ENCODE measurements at places on chromosomes 12 and 14. TPM values are rescaled to one million over a fixed set of nuclear protein-coding genes. Genes with fewer than 3 reads are reported as not detected.

DNA sequence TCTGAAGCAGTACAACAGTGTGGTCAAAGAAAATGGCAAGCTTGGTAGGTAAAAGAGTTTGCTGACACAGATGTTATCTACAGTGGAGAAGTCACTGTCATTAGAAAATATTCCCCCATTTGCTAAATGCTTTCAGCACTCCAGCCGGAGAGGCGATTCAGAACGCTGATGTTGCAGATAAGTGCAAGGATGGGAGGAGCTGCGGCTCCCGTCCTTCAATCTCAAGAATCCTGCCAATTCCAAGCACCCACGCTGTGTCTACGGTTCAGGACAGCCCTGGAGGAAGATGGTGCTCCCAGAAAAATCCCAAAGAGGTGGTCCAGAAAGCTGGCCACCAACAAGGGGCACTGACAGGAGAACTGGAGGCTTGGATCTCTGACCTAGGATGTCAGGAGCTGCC lies 79.1 kb downstream of the ZFP36L1 start:
- no peak for DNase-seq
- H3K27me3 ChIP-seq, result no peaks in the 10 kb centered on the region
- no peaks in the 10 kb centered on the region for H3K4me1 ChIP-seq
- no peak overlapping the region for H3K4me3 ChIP-seq
- H3K36me3 ChIP-seq, result no peaks in the 10 kb centered on the region

CCDC197 gene
- not detected for total RNA-seq

DNA sequence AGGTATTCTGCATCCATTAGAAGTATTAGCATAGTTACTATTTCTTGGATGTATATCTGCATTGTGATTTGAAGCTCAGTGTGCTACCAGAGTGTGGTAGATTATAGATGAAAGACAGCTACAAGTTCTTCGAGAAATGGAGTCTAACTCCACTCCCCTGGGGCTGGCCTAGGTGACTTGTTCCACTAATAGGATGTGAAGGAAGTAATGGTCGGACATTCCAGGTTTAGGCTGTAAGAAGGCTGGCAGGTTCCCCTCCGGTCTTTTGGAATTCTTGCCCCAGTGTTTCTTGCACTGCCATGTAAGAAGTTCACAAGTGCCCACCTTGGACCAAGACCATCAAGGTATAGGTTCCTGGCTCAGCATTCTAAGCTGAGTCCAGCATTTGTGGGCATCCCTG lies 236.4 kb downstream of the FLRT2 start:
- H3K36me3 ChIP-seq, result no peaks in the 10 kb centered on the region
- DNase-seq, result no peak
- no peaks in the 10 kb centered on the region for H3K4me1 ChIP-seq
- no peak overlapping the region for H3K4me3 ChIP-seq
- H3K27ac ChIP-seq, result no peak overlapping the region
- H3K27me3 ChIP-seq, result no peaks in the 10 kb centered on the region

KERA gene
- total RNA-seq, result 1.3 TPM

GRCh38 chr12:48936379-48936979 lies 11.2 kb upstream of the FKBP11 start:
- no peaks in the 10 kb centered on the region for H3K27me3 ChIP-seq
- no peaks in the 10 kb centered on the region for H3K4me1 ChIP-seq
- H3K4me3 ChIP-seq, result no peak overlapping the region
- no peaks in the 10 kb centered on the region for H3K36me3 ChIP-seq
- no peak overlapping the region for H3K27ac ChIP-seq

TAS2R20 gene
- 7.2 TPM for total RNA-seq

PMCH gene
- not detected for total RNA-seq

SNX6 gene
- 22.8 TPM for total RNA-seq

- H3K36me3 ChIP-seq, result no peaks in the 10 kb centered on the region
- H3K27ac ChIP-seq, result no peak overlapping the region
- no peak overlapping the region for H3K4me3 ChIP-seq
- no peak for DNase-seq
These were observed 159.9 kb upstream of the FOXN3 start for GRCh38 chr14:89576960-89577359.

DNA sequence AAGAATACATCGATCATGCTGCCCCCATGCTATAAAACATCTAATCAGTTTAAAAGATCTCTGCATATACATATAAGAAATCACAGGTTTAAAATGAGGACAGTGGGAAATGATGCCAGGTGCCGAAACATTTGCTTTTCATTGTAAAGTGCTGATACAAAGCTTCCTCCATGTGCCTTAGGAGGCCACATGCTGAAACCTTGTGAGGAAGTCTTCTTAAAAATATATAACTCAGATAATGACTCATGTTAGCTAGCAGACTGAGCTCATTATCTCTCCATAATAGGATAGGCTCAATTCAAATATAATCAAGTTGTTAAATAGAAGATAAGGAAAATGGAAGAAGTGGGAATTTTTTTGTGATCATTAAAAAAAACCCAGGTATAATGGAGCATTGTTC lies 65.9 kb downstream of the RFX4 start:
- no peak overlapping the region for H3K27ac ChIP-seq
- H3K27me3 ChIP-seq, result no peaks in the 10 kb centered on the region
- no peaks in the 10 kb centered on the region for H3K4me1 ChIP-seq
- DNase-seq, result no peak

GRCh38 chr12:16100206-16100605 lies 177.3 kb downstream of the SLC15A5 start:
- no peak overlapping the region for H3K4me3 ChIP-seq
- H3K27me3 ChIP-seq, result no peaks in the 10 kb centered on the region
- no peaks in the 10 kb centered on the region for H3K36me3 ChIP-seq
- no peaks in the 10 kb centered on the region for H3K4me1 ChIP-seq
- DNase-seq, result no peak

- no peak overlapping the region for H3K4me3 ChIP-seq
- no peaks in the 10 kb centered on the region for H3K27me3 ChIP-seq
- H3K27ac ChIP-seq, result no peak overlapping the region
- no peaks in the 10 kb centered on the region for H3K36me3 ChIP-seq
These were observed 7.0 kb downstream of the CCDC63 start for GRCh38 chr12:110853836-110854235.

DNA sequence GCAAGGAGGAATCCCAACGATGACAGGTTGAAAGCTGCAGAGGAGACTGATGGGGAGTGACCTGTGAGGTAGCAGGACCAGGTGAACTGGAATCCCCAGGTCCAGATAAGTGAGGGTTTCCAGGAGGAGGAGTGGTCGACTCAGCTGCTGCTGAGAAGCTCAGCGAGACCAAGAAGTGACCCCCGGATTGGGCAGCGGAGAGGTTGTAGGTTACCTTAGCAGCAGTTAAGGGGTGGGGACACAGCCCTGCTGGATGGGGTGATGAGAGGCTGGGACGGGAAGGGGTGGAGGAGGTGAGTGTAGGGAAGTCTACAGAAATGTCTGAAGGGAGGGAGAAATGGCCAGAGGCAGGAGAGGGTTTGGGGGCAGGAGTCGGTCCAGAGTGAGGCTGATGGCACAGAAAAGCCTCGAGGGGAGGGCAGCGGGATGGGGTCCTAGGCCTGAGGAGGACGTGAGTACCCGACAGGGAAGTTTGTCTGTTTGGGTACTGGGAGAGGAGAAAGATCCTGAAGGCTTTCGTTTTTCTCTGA lies 2.6 kb upstream of the RCOR1 start:
- no peaks in the 10 kb centered on the region for H3K27me3 ChIP-seq
- H3K4me1 ChIP-seq, result no peaks in the 10 kb centered on the region
- no peak for DNase-seq
- H3K36me3 ChIP-seq, result no peaks in the 10 kb centered on the region
- H3K4me3 ChIP-seq, result no peak overlapping the region

DNA sequence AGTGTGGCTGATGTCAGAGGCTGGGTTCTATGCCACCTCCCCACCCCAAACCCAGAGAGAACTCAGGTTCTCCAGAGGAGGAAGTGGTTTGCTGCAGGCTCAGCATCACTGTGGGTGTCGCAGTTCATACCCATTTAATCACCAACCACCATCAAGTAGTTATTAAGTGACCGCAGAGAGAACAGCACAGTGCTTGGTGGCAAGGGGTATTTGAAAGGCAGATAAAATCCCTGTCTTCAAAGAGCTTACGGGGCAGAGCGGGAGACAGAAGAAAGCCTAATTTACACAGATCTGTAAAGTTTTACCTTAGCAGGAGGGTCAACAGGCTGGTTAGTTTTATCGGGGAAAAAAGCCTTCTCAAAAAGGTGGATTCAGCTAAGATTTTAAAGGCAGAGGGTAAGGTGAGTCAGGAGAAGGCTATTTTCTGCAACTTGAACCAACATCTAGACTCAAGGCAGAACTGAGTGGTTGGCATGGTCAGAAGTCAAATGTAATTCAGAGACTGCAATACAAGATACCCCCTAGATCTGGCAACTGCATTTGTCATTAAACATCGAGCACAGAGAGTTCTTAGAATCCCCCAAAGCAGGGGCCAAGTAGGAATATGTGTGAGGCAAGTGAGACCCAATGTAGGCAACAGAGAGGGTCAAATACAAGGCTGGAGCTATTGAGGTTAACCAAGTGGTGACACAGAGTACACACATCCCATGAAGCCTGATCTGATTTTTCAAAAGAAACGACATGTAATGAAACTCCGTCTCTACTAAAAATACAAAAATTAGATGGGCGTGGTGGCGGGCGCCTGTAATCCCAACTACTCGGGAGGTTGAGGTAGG lies 13.2 kb downstream of the PXN start:
- no peaks in the 10 kb centered on the region for H3K36me3 ChIP-seq
- no peak for DNase-seq
- no peaks in the 10 kb centered on the region for H3K27me3 ChIP-seq

TMEM63C gene
- not detected for total RNA-seq

DNA sequence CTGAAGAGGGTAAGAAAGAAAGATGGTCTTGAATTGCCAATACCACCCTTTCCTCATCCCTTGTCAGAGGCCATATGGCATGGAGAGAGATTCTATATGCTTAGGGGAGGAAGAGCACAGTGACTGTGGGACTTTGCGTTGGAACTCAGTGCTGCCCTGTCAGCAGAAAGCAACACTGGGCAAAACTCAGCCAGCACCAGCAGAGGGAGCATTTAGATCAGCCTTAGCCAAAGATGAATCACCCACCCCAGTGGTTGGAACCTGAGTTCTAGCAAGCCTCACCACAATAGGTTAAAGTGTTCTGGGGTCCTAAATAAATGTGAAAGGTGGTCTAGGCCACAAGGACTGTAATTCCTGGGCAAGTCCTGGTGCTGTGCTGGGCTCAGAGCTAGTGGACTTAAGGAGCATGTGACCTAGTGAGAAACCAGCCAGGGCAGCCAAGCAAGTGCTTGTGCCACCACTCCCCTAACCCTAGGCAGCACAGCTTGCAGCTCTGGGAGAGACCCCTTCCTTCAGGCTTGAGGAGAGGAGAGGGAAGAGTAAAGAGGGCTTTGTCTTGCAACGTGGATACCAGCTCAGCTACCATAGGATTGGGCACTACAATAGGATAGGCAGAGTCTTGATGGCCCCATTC lies 11.4 kb upstream of the BCAT1 start:
- no peak overlapping the region for H3K27ac ChIP-seq
- no peaks in the 10 kb centered on the region for H3K4me1 ChIP-seq
- H3K4me3 ChIP-seq, result no peak overlapping the region
- H3K36me3 ChIP-seq, result no peaks in the 10 kb centered on the region
- H3K27me3 ChIP-seq, result no peaks in the 10 kb centered on the region

DNA sequence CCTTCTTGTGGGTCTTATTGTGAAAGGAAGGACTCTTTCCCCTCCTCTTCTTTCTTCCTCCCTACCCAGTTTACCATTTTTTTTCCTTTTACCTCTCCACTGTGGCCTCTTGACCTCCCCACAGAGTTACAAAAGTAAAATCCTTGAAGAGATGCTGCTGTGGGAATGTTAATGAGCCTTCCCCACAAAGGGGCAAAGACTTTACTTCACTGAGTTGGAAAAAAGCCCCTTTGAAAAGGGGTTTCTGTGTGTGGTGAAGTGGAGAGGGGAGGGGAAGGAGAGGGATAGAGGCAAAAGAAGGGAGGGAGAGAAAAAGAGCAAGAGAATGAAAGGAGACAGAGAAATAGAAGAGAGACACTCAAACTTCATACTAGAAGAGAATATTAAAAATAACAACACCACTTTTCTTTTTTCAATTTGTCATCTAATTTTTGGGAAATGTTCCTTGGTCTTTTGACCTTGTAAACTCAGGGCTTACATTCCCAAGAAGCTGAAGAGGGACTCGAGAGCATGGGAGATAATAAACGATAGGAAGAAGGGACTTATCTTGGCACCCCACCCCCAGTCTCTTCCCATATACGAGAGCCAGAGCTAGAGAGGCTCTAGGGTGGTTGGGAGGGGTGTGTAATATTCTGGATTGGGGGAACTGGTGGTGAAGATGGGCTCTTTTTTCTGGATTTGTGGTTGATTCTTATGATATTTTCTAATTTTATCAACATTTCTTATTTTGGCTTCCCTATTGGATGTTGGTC lies 13.2 kb upstream of the SALL2 start:
- no peaks in the 10 kb centered on the region for H3K4me1 ChIP-seq
- no peak overlapping the region for H3K27ac ChIP-seq
- no peak overlapping the region for H3K4me3 ChIP-seq
- H3K36me3 ChIP-seq, result no peaks in the 10 kb centered on the region
- no peaks in the 10 kb centered on the region for H3K27me3 ChIP-seq

DNA sequence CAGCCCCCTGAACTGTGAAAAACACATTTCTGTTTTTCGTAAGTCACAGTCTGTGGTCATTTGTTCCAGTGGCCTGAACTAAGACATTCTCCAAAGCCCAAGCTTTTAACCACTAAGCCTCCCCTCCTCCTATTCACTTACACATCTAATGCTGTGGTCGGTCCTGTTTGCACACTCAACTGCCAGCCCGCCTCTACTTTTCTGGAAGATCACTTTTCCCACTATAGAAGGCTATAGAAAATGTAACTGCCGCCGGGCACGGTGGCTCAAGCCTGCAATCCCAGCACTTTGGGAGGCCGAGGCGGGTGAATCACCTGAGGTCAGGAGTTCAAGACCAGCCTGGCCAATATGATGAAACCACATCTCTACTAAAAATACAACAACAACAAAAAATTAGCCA lies 524.7 kb upstream of the TMEM132C start:
- H3K4me3 ChIP-seq, result no peak overlapping the region
- no peak for DNase-seq
- H3K4me1 ChIP-seq, result no peaks in the 10 kb centered on the region
- H3K36me3 ChIP-seq, result no peaks in the 10 kb centered on the region
- H3K27ac ChIP-seq, result no peak overlapping the region

LRP1-AS gene
- not detected for total RNA-seq

GRCh38 chr12:117034701-117035151 lies 64.5 kb downstream of the TESC start:
- DNase-seq, result no peak
- H3K27me3 ChIP-seq, result no peaks in the 10 kb centered on the region
- H3K4me3 ChIP-seq, result no peak overlapping the region
- H3K27ac ChIP-seq, result no peak overlapping the region
- H3K4me1 ChIP-seq, result no peaks in the 10 kb centered on the region

DNA sequence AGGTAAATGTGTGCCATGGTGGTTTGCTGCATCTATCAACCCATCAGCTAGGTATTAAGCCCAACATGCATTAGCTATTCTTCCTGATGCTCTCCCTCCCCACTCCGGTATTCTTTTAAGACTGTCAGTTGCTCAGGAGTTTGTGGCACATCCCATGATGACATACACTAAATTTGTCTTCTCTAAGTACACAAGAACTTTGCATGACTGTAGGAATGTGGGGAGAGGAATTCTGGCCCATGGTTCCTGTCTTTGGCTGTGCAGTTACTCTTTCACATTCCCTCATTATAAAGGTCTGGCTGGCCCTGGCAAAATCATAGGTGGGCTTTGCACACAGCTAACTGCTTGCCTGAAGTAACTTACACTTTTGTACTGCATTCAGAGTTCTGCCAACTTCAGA lies 30.3 kb downstream of the HMGA2 start:
- no peaks in the 10 kb centered on the region for H3K4me1 ChIP-seq
- no peak overlapping the region for H3K27ac ChIP-seq
- DNase-seq, result no peak
- H3K27me3 ChIP-seq, result no peaks in the 10 kb centered on the region
- no peaks in the 10 kb centered on the region for H3K36me3 ChIP-seq

TAS2R43 gene
- not detected for total RNA-seq

All from uterus (tissue), 4 donors.